ENCODE measurements at places on chromosomes 6 and 20.

DNA sequence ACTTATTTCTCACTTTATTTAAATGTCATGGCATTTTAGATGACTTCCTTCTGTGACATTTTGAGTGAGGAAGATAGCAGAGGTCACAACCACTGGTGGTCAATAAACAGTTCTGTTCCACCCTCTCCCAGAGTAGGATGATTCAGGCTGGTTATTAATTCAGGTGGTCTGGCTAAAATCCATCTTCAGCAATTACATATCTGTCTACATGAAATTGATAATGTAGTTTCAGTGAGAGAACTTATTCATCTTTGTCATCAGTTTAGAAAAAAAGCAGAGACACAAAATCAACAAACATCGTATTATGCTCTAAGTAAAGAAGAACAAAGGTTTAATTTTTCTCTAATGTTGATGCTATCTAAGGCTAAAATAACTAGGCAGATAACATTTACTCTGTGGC lies 525.5 kb downstream of the TENT5A start:
- DNase-seq: no peak

DNA sequence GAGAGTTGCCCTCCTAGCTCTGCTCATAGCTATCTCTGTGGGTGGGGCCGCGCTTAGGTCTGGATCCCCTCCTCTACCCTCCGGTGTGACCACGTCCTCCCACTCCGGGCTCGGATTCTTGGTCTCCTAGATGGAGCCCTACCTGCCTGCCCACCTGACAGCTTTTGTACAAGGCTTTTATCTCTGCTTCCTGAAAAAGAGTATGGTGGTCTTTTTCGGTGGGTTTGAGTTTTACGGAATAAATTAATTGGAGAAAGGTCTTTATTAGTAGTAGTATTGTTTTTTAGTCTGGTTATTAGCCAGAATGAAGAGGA lies 773 bp downstream of the SMAP1 start:
- DNase-seq: no peak

DNA sequence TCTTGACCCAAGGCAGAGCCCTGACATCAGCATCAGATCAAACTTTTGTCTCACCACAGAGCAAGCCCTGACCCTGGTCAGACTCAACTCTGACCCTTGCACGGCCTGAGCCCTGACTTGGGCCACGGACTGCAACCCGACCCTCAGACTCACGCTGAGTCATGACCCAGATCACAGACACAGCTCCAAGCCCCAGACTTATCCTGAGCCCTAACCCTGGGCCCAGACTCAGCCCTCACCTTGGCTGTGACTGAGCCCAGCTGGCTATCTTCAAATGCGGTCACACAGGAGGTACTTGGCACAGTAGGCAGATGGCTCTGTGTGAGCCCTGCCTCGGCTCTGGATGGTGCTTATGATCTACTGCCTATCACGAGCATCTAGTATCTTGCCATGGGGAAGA lies 602.3 kb downstream of the PTPRT start:
- DNase-seq: no peak

DNA sequence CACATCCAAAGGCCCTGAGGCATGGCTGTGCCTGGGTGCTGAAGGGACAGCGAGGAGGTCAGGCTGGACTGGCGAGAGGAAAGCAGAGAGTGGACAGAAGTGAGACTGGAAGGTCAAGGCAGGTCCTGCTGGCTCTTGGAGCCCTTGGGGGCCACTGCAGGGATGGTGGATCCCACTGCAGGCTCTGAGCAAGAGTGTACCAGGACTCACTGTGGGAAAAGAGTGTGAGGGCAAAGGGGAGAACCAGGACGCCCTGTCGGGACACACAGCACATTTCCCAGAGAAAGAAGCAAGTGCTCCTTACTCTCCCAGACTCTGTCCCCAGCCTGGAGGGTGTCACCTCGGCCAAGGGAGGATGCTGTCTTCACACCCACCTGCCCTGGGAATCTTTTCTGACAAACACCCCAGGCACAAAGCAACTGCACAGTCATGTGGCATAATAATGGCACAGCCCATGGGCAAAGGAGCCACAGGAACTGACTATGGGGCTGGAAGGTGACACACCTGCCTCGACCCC lies 172.3 kb upstream of the CST7 start:
- no peak for DNase-seq

All from stimulated activated CD8-positive, alpha-beta memory T cell treated with anti-CD3 and anti-CD28 coated beads, Interleukin-2, amount 100 ng/mL, for 48 hours (primary cell).